ENCODE measurements at places on chromosomes 4 and X. TPM values are rescaled to one million over a fixed set of nuclear protein-coding genes. Genes with fewer than 3 reads are reported as not detected.

- no peaks in the 10 kb centered on the region for H3K27me3 ChIP-seq
- H3K4me3 ChIP-seq: no peak overlapping the region
- no peaks in the 10 kb centered on the region for H3K36me3 ChIP-seq
- peaks cover 6% of the 10 kb centered on the region for H3K4me1 ChIP-seq
- no peak for DNase-seq
These were observed 6.3 kb upstream of the SH3KBP1 start for GRCh38 chrX:19893727-19894126.

DNA sequence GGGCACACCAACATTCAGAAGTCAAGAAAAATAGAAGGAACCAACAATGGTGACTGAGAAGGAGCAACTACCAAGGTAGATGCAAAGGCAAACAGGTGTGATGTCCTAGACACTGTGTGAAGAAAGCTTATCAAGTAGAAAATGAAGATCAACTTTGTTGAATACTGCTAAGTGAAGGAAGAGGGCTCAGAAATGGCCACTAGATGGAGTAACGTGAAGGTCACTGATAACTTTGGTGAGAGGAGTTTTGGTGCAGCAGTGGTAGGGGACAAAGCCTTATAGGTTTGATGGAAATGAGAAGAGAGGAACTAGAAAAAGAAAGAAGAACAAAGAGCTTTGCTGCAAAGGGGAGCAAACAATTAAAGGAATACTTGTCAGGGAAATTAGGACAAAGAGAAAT, 23.5 kb downstream of the OTC start:
- H3K27me3 ChIP-seq: no peaks in the 10 kb centered on the region
- H3K27ac ChIP-seq: no peak overlapping the region
- H3K4me1 ChIP-seq: no peaks in the 10 kb centered on the region
- H3K36me3 ChIP-seq: no peaks in the 10 kb centered on the region

DNA sequence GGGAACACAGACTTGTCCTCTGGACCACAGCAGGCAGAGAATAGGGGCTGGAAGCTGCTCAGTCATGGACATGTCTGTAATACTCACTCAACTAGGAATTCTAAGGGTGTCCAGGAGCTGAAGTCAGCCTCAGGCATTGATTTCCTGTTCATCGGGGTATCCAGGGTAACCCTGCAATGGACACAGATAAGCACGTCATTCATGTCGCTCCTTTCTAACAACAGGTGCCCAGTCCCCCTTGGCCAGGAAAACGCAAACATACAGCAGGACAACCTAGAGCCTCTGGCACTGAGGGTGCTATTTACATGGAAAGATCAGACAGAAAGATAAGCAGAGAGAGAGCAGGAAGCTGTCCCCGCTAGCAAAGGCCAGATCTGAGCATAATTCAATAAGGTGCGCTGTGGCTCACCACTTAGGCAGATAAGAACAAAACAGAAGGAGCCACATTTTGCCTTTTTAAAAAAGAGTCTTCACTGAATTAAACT, 21.3 kb downstream of the QDPR start:
- peaks cover 6% of the 10 kb centered on the region for H3K4me1 ChIP-seq
- H3K36me3 ChIP-seq: peaks cover 41% of the 10 kb centered on the region
- no peak overlapping the region for H3K4me3 ChIP-seq
- H3K27ac ChIP-seq: no peak overlapping the region
- H3K27me3 ChIP-seq: no peaks in the 10 kb centered on the region

GRCh38 chr4:97656044-97656720, 487.1 kb downstream of the STPG2 start:
- no peaks in the 10 kb centered on the region for H3K27me3 ChIP-seq
- DNase-seq: no peak
- no peak overlapping the region for H3K27ac ChIP-seq
- no peaks in the 10 kb centered on the region for H3K36me3 ChIP-seq
- H3K4me3 ChIP-seq: no peak overlapping the region

DNA sequence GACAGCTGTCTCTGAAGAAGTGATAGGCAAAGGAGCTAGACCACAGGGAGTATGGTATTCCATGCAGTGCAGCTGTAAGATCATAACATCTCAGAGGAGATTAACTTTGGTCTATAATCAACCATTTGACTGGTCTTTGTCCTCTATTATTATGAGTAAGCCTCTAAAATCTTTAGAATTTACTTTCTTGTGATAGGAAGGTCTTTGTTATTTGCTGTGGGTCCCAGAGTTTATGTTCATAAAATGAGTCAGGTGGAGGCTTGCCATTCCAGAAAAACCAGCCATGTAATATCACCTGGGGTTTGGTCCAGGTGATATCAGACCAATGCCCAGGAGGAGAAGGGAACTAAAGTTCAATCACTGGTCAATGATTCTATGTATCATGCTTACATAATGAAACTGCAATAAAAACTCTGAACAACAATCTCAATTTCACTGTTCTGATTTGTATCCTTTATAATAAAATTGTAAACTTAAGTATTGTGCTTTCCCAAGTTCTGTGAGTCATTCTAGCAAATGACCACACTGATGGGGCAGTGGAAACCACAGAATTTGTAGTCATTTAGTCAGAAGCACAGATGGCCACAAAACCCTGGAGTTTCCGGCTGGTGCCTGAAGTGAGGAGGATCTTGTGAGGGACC, 239.6 kb upstream of the TRAM1L1 start:
- H3K36me3 ChIP-seq: no peaks in the 10 kb centered on the region
- no peak for DNase-seq
- H3K4me1 ChIP-seq: no peaks in the 10 kb centered on the region
- no peak overlapping the region for H3K27ac ChIP-seq
- no peak overlapping the region for H3K4me3 ChIP-seq

GRCh38 chr4:147741190-147741788, 9.4 kb downstream of the ARHGAP10 start:
- peaks cover 24% of the 10 kb centered on the region for H3K4me1 ChIP-seq
- peak overlapping the region; percentile 33 for H3K27ac ChIP-seq
- no peak for DNase-seq

GRCh38 chr4:8295471-8295870, 25.9 kb downstream of the HTRA3 start:
- no peak for DNase-seq
- H3K4me1 ChIP-seq: no peaks in the 10 kb centered on the region
- H3K4me3 ChIP-seq: no peak overlapping the region
- no peak overlapping the region for H3K27ac ChIP-seq
- H3K36me3 ChIP-seq: no peaks in the 10 kb centered on the region

DNA sequence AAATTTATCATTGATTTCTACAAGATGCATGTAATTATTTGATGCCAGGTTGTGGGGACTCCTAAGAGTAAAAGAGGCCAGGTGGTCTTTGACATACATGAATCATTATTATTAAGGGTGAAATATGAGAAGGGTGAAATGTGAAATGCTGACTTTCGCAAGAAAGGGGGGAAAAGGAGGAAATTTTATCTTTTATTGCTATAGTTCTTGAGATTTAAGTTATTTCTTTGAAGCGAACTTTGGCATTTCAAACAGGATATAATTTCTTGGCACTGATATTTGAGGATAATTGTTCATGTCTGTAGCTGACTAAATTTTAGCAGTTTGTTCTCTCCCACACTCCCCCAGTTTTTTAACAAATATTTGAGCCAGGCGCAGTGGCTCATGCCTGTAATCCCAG, 80.1 kb downstream of the TMEM131L start:
- no peak overlapping the region for H3K4me3 ChIP-seq
- DNase-seq: no peak
- H3K36me3 ChIP-seq: peaks cover 24% of the 10 kb centered on the region
- peaks cover 41% of the 10 kb centered on the region for H3K4me1 ChIP-seq
- no peak overlapping the region for H3K27ac ChIP-seq

GRCh38 chr4:24910499-24910898, 2.3 kb downstream of the CCDC149 start:
- H3K27me3 ChIP-seq: peaks cover 26% of the 10 kb centered on the region
- H3K36me3 ChIP-seq: peaks cover 2% of the 10 kb centered on the region
- H3K27ac ChIP-seq: no peak overlapping the region

- peaks cover 5% of the 10 kb centered on the region for H3K36me3 ChIP-seq
- H3K27ac ChIP-seq: no peak overlapping the region
- DNase-seq: no peak
- no peak overlapping the region for H3K4me3 ChIP-seq
These were observed 14.0 kb downstream of the RASL11B start for GRCh38 chr4:52876069-52876468.

DNA sequence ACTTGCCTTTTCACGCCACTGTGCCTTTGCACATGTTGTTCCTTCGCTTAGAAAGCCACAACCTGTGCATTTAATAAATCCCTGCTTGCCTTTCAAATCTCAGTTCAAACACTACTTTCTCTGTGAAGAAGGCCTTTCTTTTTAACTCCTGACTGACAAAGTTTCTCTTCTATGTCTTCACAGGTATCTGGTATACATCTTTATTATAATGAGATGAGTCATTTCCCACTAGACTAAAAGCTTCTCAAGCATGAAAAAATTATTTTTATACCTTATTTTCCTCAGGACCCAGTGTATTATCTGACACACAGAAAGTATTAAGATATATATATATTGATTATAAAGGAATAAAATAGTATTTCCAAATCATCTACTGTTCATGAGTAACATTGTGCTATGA, 189.9 kb downstream of the TBCK start:
- H3K27me3 ChIP-seq: no peaks in the 10 kb centered on the region
- H3K4me3 ChIP-seq: no peak overlapping the region
- H3K36me3 ChIP-seq: peaks cover 5% of the 10 kb centered on the region
- H3K27ac ChIP-seq: no peak overlapping the region
- no peak for DNase-seq

DNA sequence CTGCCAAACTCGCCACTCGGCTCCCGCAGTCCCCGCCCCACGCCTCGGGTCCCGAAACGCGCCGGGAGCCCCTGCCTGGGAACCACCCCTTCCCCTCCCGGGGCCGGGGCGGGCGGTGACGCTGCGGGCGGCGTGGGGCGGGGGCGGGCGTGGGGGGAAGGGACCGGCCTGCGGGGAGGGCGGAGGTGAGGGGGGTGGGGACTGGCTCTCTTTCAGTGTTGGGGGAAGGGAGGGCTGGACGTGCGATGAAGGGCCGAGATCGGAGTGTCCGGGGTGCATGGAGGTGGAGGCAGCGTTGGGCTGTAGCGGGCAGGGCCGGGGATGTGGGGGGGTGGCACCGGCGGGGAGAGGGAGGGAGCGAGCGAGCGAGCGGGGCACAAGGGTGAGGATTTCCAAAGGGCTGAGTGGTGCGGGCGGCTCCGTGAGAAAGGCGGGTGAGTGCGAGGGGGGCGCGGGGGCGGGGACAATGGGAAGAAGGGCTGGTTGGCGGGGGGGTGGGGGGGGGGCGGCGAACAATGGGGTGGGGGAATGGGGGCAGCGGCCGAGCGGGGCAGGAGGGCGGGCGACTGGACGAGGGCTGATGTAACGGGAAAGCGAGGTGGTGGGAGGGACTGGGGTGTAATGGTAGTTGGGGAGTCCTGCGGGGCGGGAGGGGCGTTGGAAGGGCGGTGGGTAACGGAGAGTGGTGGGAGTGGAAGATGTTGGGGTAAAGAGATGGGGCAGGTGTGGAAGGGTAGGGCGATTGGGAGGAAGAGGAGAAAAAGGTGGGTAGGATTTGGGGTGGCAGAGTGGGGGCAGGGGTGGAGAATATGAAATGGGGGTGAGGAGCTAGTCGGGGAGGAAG, 578 bp downstream of the DCUN1D4 start:
- H3K4me1 ChIP-seq: peaks cover 19% of the 10 kb centered on the region
- peak overlapping the region; percentile 89 for H3K27ac ChIP-seq
- no peaks in the 10 kb centered on the region for H3K36me3 ChIP-seq
- peaks cover 2% of the 10 kb centered on the region for H3K27me3 ChIP-seq

DNA sequence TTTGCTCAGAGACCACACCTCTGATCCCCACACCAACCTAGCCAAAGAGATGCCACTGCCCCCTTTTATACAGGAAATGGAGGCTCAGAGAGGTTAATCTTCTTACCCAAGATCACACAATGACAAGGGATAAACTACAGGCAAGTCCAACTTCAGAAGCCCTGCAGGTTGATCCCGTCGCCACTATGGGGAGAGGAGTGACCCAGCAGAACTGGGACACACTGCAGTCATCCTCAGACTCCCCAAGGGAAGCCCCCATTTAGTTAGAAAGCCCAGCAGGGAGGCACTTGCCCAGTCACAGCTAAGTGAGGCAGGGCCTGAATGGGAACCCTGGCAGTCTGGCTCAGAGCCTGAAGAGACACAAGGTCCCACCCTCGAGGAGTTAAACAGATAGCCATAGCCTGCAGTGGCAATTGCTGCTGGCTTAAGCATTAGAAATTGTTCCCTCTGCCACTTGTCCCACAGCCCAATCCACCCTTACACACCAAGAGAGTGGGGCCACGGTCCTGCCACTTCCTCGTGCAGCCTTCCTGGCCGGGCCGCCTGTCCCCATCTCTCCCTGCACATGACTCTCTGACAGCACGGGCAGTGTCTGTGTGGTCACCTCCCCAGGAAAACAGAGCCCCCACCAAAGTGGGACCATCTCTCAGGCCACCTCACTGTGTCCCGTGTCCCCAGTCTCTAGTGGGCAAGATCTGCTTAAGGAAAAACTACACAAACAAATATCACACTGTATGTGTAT, 2.7 kb downstream of the JAKMIP1 start:
- peak overlapping the region; percentile 75 for H3K4me3 ChIP-seq
- H3K36me3 ChIP-seq: peaks cover 7% of the 10 kb centered on the region
- H3K4me1 ChIP-seq: peaks cover 37% of the 10 kb centered on the region

DNA sequence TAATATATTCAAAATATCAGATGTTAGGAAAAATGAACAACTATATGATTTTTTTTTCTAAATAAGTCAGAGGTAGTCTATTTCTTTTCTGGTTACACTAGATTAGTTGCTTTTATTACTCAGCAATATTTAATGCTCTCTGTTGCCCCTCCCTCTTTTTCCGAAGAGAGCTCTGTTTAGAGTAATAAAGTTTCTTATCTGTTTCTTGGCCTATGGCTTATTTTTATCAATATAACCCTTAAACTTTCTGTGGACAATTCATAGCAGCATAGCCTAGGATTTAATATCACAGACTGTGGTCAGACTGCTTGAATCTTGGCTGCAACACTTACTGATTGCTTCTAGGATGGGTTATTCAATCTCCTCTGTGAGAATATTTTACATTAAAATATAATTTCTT, 2315.4 kb upstream of the AGA start:
- H3K27ac ChIP-seq: no peak overlapping the region
- H3K4me3 ChIP-seq: no peak overlapping the region
- H3K36me3 ChIP-seq: no peaks in the 10 kb centered on the region
- no peak for DNase-seq

The TLR2 gene
- 2.0 TPM for total RNA-seq

The FGF2 gene
- total RNA-seq: not detected

The SUPT20HL2 gene
- total RNA-seq: not detected

The TRAPPC11 gene
- total RNA-seq: 28.0 TPM
